ENCODE measurements at places on chromosomes 3 and 15.

GRCh38 chr15:92068121-92068520 is 214.6 kb downstream of the SLCO3A1 start:
- no peak for DNase-seq

GRCh38 chr15:28049581-28049980 is 49.5 kb downstream of the OCA2 start:
- no peak for DNase-seq

GRCh38 chr3:123695152-123695551 is 110.3 kb upstream of the HACD2 start:
- no peak for DNase-seq

GRCh38 chr15:65650312-65651041 is 28.7 kb downstream of the SLC24A1 start:
- no peak for DNase-seq

DNA sequence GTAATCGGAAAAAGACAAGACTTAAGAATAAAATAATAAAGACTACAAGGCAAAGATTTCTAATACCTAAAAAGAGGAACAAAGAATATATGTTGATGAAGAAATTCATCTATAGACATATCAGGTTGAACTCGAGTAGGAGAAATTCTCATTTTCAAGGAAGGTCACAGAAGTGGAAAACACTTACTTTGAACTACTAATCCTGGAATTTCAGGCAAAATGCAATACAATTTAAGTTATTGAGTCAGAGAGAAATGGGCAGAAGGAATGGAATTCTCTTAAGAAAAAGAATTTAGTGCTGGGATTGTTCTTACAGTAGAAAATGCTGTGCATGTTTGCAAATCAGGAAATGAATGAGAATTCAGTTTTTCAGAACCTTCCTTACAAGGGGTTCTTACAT is 135.9 kb upstream of the TGFBR2 start:
- DNase-seq: no peak

DNA sequence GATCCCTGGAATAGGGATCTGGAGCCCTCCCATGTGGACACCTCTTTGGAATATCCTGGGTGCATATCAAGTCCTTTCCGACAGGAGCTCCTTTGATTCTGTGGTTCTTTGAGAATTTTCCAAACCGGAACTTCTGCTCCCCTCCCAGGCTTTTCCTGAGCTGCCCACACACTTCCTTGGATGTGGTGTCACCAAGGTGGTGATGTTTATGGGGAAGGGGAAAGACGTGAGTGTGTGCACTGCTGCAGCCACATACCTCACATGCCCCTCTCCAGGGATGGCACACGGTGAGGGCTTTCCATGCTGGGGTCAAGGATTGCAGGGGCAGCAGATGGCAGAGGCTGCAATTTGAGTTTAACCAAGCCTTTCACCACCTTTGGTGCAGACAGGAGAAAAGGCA is 27.9 kb upstream of the PSTPIP1 start:
- DNase-seq: no peak

DNA sequence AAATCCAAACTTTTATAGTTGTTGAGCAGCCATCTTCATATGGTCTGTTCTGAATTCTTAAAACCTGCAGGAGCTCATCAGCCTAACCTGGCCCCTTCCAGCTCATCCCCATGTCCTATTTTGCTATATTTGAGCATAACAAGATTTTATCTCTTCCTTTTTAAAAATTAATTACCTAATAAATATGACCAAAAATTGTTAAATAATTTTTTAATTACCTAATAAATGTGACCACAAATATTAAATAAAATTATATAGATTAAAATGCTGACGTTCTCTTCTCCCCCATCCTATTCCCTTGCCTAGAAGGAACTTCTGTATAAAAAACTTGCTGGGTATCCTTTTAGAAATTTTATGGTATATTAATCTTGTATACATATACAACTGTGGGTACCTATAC is 43.7 kb downstream of the OXNAD1 start:
- DNase-seq: no peak

GRCh38 chr15:53209396-53210042 is 419.4 kb upstream of the ONECUT1 start:
- DNase-seq: no peak

- no peak for DNase-seq
Observed at GRCh38 chr15:48334260-48334659, 3.0 kb downstream of the DUT start.

DNA sequence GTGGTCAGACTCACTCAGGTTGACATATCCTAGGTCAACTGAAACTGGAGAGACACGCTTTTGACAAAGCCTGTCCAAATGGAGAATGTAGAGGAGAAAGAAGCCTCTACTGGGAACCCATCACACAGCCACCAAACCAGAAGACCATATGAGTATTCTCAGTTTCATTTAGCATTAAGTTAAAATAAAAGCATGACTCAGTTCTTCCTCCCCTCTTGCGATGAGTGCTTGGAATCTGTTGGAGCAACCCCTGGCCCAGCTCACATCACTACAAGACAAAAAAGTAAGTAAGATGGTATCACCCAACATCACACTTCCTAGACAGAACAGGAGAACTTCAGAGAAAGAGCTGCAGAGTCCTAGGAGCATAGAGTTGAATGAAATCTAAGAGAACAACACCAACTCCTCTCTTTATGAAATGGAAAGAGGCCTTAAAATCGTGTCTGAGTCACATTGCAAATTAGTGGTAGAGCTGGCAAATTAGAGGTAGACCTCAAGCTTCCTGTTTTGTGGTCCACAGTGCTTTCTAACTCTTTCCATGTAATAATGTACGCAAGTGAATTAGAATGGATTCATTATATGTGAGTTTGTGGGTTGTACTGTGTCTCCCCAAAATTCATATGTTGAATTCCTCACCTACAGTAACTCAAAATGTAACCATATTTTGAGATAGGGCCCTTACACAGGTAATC is 51.2 kb downstream of the FGF12 start:
- DNase-seq: no peak

GRCh38 chr15:77991029-77991406 is 86.5 kb downstream of the TBC1D2B start:
- no peak for DNase-seq

- no peak for DNase-seq
Observed at GRCh38 chr3:126952261-126952982, 30.5 kb upstream of the PLXNA1 start.

DNA sequence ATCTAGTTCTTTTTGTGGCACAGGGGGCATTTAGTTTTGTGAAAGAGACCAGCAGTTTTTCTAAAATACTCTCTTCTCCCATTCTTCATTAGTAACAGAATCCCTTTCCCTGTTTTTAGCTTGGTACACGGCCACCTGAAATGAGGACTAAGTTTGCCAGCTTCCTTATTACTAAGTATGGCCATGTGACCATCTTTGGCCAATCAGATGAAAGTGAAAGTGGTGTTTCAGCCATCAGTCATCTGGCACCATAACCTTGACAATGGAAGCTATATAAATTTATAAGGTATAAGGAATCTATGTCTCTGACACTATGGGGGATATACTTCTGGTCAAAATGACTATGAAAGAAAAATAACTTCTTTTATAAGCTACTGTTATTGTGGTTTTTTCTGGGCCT is 570.4 kb downstream of the AGBL1 start:
- DNase-seq: no peak

All from stimulated activated CD4-positive, alpha-beta T cell treated with anti-CD3 and anti-CD28 coated beads, Interleukin-12 subunit alpha, Interleukin-12 subunit beta, amount 100 ng/mL, for 4 hours (primary cell).